ENCODE measurements at places on chromosomes 3 and 15.

- no peak for DNase-seq
Measured at GRCh38 chr15:91488452-91488851, 365.1 kb upstream of the SLCO3A1 start.

DNA sequence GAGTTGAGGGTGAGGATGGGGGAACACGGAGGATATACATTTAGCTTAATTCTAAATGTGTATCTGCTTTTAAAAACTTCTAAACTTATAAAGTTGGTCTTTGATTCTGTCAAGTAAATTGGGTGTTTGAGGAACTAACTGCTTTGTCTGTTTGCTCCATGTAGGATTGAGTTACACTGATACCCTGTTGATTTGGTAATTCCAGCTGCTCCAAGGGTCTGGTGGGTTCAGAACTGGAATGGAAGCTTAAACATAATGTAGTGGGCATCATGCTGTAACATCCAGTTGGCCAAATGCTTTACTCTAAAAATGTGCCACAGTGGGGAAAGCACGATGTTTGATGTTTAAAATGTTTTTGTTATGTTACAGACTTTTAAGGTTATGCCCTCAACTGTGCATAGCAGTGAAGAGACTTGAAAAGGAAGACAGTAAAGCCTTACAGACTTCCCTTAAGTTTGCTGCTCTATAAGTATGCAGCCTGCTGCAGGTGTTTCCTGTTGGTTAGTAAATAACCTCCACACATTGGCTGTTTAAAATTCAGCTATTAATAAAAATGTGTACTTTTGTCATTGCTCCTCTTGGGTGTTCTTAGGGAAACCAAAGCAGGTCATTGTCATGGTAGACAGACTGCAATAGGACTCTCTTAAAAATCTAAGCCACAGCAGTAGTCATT, 5.9 kb upstream of the EDEM1 start:
- DNase-seq = no peak

DNA sequence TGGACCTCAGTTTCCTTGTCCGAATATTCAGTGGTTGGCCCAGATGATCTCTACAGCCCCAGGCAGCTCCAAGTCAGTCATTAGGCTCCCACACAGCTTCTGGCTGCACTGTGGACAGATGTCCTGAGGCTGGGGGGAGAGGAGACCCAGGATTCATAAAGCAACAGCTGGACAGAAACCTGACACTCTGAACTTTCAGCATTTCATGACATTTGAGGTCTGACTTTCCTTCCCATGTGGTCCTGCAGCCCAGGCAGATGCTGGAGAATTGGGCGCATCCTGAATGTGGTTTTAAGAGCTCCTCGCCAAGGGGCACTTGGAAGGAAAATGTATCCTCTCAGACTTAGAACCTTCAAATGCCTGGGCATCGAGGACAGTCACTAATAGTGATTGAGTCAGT, 307.6 kb upstream of the LRRFIP2 start:
- DNase-seq = no peak

GRCh38 chr3:116812949-116813348, 103.4 kb downstream of the TUSC7 start:
- DNase-seq = no peak

DNA sequence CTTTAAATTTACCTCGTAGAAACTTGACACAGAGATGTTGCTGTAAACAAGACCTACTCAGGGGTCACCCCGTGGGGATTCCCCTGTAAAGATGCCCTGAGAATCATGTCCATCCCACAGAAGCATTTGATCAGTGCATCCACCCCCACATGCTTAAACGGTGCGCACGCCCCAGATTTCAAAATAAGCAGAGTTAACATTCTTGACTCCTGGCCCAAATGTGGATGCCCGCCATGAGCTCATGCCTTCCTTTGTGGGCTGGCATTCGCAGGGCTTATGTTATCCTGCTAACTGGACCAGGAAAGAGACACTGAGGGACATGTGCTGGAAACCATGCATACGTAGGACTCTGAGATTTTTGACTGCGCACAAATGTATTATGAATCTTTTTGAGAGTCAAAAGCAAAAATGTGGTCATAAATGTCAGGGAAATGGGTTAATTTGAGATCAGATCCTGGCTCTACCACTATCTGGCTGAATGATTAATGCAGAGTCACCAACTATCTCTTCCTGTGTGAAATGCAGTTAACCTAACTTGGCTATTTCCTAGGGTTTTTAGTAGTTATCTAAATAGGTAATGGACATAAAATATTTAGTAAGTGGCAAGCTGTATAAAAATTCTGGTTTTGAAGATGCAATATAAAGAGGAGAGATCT, 9.1 kb upstream of the TP63 start:
- no peak for DNase-seq

DNA sequence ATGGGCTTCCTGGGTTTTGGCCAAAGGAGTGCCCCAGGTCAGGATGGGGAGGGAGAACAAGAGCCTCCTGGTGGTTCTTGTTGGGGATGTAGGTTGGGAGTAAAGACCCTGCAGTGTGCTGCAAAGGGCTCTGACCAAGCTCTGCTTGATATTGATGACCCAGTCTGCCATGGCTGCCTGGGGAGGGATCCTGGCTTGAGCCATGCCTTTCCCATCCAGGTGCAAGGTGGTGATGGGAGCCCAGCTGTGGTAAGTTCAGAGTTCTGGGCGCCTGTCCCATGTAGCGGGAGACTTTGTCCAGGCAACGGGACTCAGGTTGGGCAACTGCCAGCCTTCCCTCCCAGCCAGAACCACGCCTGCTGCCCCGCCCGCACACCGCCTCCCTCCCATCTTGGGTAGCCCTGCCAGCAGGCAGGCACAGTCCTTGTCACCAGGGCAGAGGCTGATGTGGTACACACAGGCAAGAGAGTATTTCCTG, 2.6 kb downstream of the GNAI2 start:
- DNase-seq = no peak

DNA sequence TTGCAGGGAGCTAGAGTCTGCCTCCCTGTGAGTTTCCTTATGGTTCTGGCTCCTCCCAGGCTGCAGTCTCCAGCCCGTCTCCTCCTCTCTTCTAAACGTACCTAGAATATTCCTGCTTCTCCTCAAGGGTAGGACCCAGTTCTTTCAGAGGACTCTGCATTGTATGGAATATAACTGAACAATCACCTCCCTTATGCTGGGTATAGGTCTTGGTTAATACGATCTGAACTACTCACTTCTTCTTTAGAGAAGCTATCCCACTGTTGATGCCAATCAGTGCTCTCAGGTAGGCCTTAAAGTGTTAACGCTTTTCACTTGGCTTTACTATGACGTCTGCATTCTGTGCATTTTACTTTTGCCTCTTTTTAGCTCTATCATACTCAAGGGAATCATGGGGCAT, 98.5 kb downstream of the WNT7A start:
- no peak for DNase-seq

- DNase-seq = no peak
Measured at GRCh38 chr3:133860519-133860918, 35.2 kb downstream of the RAB6B start.

DNA sequence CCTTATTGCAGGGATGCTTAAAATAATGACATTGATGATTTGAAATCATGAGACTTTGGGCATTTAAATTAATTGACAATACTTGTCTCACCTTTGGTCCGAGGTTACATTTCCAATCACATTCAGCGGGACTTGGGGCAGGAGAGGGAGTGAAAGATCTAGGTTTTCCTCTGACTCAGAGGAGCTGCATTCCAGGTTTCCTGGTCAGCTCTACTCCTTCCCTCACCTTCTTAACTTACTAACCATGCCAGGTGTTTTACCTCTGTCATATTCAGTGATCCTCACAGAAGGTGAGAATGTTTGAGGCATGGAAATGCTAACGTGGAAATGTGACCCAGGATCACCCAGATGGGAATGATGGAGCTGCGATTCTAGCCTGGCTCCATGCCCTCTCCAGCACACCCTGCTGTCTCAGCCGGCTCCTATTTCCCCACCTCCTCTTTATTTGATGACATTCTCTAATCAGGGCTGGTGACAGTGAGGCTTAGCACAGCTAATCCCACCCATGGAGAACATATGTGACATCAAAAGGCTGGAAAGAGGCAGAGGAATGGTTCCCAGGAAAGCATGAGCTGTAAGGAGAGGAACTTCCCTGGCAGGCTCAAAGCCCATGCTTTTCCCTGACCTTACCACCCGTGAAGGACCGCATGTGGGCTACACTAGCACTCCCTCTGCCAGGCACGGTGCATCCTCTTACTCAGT, 38.7 kb downstream of the THSD4 start:
- DNase-seq = no peak

DNA sequence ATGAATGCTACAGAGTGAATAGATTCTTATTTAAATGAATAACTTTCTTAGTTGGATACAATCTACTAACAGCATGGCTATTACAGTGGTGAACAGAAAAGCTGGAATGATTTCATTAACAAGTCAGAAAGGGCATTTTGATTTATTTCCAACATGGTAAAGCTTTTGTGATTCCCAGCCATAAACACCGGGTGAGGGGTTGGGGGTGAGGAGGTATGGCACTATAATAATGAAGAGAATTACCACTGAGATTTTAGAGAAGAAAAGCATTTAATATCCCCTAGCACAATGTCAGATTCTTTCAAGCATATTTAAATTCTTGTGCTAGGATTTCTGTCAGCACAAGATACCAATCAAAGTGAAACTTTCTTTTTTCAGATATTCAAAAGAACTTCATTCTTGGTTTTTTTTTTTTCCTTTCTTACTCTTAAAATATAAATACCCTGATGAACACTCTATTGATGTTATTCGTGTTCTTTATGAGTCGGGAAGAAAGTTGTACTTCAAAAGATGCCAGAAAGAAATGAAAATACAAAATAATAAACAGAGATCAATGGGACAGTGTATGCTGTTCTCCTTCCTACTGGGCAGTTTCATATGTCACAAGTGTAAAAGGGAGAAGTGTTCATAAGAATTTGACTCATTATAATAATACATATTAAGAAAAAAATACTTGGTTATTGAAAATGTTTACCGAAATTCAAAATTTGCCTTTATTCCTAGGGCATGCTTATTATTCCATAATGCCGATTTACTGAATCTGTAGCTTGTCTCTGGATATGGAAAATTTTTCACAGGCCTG, 522.8 kb downstream of the CADM2 start:
- no peak for DNase-seq

- no peak for DNase-seq
Measured at GRCh38 chr3:99627062-99627826, 11.2 kb upstream of the COL8A1 start.

DNA sequence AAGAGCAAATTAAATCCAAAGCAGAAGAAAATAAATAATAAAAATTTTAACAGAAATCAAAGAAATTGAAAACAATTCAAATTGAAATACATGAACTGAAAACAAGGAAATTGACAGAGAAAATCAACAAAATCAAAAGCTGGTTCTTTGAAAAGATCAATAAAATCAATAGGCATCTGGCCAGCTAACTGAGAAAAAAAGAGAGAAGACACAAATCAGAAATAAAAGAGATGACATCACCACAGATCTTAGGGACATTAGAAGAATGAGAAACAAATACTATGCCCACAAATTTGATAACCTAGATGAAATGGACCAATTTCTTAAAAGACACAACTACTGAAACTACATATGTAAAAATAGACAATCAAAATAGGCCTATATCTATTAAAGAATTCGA, 38.8 kb downstream of the FAM240A start:
- DNase-seq = no peak

GRCh38 chr3:133754973-133755828, 9.0 kb downstream of the TF start:
- no peak for DNase-seq

DNA sequence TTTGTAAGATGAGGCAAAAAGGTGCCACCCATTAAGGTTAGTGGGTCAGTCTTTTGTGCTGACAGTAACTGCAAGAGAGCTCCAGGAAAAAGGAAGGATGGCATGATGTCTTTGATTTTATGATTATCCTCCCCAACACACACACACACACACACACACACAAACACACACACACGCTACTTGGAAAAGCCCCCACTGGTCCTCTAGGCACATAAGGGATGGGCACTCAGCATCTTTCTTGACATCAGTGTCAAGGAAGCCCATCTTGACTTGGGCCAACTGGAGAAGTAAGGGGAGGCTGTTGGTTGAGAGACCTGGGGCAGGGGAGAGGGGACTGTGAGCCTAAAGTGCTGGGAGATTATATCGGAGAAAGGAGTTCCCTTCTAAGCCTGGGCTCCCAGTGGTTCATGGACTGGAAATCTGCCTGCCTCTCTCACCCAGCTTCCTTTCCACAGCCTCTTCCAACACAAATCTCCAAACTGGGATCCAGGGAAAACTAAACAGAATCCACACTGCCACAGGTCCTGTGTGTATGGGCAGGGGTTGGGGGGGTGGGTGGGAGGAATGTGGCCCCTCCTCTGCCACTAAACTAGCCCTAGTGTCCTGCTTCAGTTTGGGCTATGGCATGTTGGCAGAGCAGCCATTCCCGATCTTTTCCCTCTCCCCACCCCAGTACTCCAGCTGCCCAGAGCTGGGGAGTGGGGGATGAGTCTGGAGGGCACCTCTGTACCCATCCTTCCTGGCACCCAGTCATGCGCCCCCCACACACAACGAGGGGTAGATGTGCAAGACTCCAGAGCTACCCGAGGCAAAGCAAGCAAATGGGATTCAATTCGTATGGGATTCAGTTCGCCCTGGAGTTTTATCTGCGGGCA, 1.6 kb downstream of the AMOTL2 start:
- DNase-seq = no peak

- DNase-seq = no peak
Measured at GRCh38 chr3:170605490-170605889, 19.6 kb upstream of the SLC7A14 start.

DNA sequence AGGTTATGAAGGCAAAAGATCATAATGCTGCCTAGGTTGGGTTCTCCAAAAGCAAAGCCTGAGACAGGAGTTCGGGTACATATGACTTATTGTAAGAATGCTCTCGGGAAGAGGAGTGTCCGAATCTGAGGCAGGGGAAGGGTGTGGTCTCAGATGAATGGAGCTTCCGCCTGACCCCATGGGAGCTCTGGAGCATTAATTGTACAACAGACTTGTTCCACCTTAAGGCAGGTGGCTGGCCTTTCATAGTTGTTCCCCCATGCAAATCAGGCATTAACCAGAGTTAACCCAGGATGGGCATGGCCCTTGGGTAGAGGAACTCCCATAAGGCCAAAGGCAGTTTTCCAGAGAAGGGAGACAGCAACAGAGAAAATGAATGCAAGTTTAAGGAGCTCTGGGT, 170.6 kb downstream of the MYRIP start:
- no peak for DNase-seq

GRCh38 chr15:68789091-68789490, 31.6 kb downstream of the ANP32A start:
- DNase-seq = no peak

GRCh38 chr15:67311731-67312130, 57.1 kb downstream of the IQCH start:
- no peak for DNase-seq

DNA sequence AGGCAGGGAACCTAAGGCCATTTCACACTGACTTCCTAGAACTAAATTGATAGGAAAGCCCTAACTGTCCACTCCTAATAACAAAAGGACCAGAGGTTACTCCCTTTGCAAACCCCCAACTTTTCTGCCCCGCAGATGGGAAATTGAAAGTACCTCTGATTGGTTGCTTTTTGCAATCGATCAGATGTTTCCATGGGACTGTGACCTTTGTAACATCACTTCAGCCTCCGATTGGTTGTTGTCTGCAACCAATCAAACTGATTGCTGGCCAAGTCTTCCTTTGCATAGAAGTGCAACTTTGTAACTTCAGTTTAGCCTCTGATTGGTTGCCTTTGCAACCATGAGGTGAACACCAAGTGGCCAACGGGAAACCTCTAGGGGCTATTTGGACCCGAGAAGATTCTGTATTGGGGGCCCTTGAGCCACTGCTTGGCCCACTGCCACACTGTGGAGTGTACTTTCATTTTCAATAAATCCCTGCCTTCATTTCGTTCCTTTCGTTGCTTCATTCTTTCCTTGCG, 11.3 kb upstream of the KNL1 start:
- DNase-seq = no peak

Data from stimulated activated CD8-positive, alpha-beta memory T cell treated with anti-CD3 and anti-CD28 coated beads, Interleukin-7, amount 100 ng/mL, for 1 hour (primary cell).